ENCODE measurements at places on chromosomes 4 and X. TPM values are rescaled to one million over a fixed set of nuclear protein-coding genes. Genes with fewer than 3 reads are reported as not detected.

The ADAD1 gene
- not detected for total RNA-seq

The SLC25A14 gene
- 18.6 TPM for total RNA-seq

The DACH2 gene
- 0.23 TPM for total RNA-seq

The MAGEC1 gene
- not detected for total RNA-seq

All from prostate gland (tissue), 2 donors.